ENCODE measurements at places on chromosomes 1 and 21.

DNA sequence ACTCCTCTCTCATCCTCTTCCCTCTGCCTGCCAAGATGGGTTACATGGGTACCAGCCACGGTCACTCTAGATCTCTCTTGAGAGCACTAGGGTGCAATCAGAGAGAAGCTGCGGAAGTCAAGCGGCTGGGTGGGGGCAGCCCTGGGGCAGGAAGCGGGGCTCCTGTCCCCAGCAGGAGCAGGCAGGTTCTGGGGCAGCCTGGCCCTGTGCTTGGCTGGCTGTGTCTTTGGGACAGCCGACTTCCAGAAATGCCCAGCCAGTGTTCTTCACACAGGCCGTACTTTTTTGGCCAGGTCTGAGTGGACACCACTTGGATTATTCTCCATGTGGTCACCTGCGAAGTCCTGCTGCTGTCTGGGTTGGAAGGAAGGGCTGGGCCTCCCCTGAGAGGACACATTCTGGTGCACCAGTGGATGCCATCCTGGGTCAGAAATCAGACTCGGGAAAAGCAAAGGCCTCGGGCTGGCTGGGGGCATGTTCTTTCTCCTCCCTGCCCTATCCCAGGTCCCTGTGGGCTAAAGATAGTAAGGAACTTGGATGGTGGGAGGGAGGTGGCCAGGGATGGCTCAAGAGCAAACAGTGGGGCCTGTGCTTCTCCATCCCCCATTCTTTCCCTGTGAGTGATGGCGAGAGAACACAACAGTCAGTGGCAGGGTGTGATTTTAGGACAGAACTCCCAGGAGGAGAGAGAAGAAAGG, 93.7 kb downstream of the ITPKB start:
- DNase-seq, result no peak

GRCh38 chr1:219794085-219794743, 134.1 kb downstream of the SLC30A10 start:
- DNase-seq, result no peak

DNA sequence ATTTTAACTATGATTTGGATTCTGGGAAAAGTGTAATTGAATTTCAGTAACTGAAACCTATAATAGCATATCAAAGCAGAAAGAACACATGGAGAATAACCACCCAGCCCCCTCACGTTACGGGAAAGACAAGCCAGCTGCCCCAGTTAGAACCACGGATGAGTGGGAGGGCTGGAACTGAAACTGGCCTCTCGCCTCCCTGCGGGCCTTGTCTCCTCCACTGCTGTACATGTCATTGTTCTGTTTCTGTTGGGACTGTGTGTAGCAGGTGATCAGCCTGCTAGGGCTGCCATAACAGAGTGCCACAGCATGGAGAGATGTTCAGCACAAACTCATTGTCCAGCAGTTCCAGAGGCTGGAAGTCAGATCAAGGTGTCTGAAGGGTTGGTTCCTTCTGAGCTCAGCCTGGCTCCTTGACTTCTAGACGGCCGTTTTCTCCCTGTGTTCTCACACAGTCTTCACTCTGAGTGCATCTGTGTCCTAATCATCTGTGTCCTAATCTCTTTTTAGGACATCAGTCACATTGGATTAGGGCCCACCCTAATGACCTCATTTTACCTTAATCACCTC, 52.4 kb downstream of the MAP3K21 start:
- peak; percentile 26 for DNase-seq

DNA sequence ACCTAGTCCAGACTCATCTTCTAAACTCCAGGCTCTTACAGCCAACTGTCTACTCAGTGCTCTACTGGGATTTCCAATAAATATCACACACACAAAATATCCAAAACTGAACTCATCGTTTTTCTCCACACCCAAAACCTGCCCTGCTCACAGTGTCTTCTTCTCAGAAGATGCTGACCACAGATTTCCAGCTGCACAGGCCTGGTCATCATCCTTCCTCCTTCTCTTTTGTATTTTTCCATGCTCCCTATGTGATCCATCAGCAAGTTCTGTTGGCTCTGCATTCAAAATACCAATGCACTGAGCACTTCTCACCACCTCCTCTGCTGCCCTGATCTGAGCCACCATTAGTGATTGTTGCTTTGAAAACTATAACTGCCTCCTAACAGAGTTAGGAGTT, 159.5 kb upstream of the KAZN start:
- no peak for DNase-seq

DNA sequence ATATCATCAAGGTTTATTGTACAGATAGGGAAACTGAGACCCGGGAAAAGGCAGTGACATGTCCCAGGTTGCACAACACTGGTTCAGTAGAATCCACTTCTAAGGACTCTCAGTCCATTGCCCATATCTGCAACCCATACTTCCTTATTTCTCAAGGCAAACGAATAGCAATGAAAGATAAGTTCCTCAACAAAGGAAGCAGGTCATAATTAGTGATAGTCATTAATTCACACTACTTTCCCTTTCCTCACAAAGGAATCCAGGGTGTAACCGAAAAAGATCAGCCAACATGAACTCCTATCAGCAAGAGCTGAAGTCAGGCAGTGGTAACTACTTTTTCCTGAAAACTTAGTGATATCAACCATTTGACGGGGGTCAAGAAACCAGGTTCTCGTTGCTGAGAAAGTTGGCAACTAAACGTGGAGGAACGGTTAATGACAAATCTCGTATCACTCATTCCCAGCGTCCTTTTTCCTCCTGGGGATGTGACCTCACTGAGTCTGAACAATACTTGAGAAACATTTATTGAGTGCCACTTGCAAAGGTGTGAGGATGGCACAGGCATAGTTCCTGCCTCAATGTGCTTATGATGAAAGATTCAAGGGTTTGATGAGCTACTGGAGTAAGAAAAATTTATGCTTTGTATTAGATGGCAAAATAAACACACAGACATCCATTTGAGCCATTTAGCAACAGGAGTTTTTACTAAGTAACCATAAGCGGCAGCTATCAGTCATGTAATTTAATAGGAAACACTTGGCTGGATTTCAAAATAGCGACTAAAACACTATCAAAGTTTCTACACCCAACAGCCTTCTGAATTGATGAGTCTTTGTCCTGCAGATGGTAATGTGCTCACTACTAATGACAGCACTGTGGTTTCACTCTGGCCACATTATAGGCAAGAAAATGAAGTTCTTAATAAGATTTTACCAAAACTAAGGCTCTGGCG, 82.3 kb downstream of the PLPP3 start:
- DNase-seq, result no peak

DNA sequence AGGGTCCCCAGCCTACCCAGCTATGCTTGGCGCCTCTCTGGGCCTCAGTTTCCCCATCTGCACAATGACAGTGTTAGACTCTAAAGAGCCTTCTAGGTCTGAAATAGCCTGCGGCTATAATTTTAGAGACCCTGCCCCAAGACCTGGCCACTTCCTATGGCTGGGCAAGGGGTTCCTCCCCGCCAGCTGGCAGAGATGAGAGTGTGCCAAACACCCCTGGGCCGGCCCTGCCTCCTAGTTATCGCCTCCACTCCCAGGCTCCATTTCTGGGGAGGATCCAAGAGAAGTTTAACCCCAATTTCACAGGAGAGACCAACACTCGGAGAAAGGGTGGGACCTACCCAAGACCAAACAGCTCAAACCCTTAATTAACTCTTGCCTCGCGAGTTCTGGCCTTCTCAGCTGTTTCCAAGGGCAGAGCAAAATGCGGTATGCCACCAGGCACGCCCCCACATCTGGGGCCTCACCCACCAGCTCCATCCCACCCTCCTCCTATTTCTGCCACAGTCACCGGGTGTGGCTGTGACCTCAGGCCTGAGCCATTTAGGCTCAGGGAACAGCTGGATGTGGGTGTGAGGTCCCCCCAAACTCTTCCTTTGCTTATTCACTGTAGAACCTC, 35.7 kb downstream of the TTC39A start:
- peak; percentile 14 for DNase-seq

- DNase-seq, result no peak
Observed at GRCh38 chr1:203916756-203917155, 55.4 kb downstream of the SNRPE start.

- DNase-seq, result no peak
Observed at GRCh38 chr1:24324903-24325302, 5.7 kb downstream of the GRHL3 start.

DNA sequence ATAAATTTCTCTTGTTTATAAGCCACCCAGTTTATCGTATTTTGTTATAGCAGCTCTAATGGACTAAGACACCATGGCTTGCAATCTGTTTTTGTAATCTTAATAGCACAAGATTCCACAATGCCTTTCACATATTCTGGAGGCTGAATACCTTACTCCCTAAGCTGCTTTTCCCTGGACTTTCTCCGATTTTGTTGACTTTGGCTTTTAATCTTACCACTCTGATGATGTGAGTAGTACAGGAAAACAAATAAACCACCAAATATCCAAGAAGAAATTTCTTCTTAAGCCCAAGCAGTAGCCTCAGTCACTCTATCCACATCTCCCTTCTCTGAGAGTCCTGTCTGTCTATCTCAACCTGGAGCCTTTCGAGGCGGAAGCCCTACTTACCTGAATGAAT, 838.6 kb downstream of the LTN1 start:
- DNase-seq, result no peak

- DNase-seq, result no peak
Observed at GRCh38 chr21:42840411-42841155, 38.8 kb downstream of the WDR4 start.

GRCh38 chr21:38984568-38984967, 178.8 kb downstream of the ETS2 start:
- no peak for DNase-seq

- no peak for DNase-seq
Observed at GRCh38 chr1:150173141-150173585, 23.4 kb downstream of the PLEKHO1 start.

- DNase-seq, result no peak
Observed at GRCh38 chr1:208174731-208175507, 69.3 kb downstream of the PLXNA2 start.

- peak; percentile 42 for DNase-seq
Observed at GRCh38 chr1:110003747-110004428, 19.3 kb downstream of the AHCYL1 start.
